ENCODE measurements at places on chromosomes 16 and 17.

- DNase-seq = no peak
Measured at GRCh38 chr16:46466239-46466638, 154.9 kb downstream of the SHCBP1 start.

- DNase-seq = peak; percentile 69
Measured at GRCh38 chr17:64378890-64379354, 11.7 kb downstream of the PECAM1 start.

- DNase-seq = no peak
Measured at GRCh38 chr17:78884148-78884825, 18.7 kb downstream of the CEP295NL start.

DNA sequence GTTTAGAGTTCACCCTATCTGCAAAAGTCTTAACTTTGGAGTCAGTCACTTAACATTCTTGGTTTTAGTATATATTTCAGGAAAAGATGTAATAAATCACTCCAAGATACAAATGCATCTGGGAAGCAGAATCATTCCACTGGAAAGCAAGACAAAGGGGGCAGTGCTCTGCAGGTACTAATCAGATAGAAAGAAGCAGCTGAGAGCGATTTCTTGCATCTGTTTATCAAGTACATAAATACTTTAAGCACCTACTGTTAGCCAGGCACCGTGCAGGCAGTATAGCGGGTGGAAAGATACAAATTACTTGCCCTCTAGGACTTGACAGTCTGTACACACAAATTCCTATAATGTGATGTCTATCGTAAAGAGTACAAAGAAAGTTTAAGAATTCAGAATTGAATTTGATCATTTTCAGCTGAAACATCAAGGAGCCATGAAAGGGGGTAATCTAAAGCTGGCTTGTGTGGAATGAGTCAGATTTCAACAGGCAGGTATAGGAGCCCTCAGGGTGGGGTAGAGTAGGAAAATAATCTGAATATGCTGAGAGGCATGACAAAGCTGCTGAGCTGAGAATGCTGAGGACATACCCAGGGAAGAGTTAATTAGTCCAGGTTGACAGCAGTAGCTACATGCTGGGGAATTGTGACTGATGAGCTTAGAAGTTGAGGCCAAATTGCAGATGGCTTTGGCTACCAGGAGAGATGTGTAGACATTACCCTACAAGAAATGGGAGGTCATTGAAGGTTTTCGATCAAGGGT, 110.2 kb downstream of the CA10 start:
- peak; percentile 1 for DNase-seq

DNA sequence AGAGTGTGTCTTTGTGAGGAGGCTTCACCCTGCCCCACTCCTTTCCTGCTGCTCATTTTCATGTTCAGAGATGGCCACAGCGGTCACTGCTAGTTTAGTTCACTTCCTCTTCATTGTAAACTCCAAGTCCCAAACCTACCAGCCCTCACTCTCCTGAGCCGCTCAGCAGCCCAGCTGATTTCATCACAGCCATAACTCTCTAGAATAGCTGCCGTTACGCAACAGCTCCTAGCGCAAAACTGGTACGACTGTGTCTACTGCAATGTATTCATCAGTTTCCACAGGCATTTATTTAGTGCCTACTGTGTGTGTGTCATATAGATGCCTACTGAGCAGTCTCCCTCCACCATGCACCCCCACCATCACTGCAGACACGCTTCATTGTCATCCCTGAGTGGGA, 233.5 kb upstream of the RPL38 start:
- DNase-seq = no peak

- no peak for DNase-seq
Measured at GRCh38 chr17:42901535-42902229, 1.1 kb downstream of the G6PC1 start.

- DNase-seq = no peak
Measured at GRCh38 chr16:88922114-88922825, 54.7 kb downstream of the CBFA2T3 start.

DNA sequence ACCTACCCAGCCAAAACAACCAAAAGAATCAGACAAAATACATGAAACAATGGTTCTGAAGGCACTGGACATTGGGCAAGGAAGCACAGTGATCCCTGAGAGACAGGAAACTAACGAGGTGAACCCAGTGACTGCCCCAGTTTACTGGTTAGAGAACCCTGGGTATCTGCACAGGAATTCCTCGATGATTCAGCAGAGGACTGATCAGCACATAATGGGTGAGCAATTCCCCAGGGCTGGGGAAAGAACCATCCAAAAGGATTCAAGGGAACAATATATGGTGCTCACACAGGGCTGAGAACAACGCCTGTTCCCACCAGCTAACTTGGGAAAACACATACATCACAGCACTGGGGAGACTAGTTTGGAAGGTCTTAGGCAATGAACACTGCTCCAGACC, 167.2 kb downstream of the PARN start:
- no peak for DNase-seq

- DNase-seq = no peak
Measured at GRCh38 chr16:9050102-9050830, 41.2 kb upstream of the HAPSTR1 start.

- no peak for DNase-seq
Measured at GRCh38 chr16:17311333-17312093, 159.2 kb downstream of the XYLT1 start.

DNA sequence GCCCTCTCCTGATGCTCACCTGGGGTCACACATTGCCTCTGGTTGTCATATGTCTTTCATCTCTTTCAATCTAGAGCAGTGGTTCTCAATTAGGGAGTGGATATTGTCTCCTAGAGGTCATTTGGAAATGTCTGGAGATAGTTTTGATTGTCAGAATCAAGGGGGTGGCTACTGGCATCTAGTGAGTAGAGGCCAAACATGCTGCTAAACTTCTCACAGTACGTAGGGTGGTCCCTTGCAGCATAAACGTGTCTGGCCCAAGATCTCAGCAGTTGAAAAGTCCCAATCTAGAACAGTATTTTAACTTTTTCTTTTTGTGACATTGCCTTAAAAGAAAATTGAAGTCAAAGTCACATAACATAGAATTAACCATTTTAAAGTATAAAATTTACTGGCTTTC, 30.5 kb upstream of the SLC5A10 start:
- no peak for DNase-seq

DNA sequence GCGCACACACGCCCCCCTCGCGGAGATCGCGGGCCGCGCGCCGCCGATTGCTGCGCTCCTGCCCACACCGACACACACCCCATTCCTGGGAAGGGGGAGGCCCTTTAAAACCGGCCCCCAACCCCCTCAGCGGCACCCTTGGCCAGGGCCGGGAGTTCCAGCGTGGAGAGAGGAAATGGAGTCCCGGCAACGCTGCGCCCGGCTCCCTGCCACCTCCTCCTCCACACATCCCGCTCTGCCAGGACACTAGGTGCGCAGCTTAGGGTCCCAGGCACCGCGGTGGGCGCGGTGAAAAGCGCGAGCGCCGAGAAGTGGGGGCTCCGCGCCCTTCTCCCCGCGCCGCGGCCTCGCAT, 397 bp downstream of the CDC42EP4 start:
- DNase-seq = no peak

DNA sequence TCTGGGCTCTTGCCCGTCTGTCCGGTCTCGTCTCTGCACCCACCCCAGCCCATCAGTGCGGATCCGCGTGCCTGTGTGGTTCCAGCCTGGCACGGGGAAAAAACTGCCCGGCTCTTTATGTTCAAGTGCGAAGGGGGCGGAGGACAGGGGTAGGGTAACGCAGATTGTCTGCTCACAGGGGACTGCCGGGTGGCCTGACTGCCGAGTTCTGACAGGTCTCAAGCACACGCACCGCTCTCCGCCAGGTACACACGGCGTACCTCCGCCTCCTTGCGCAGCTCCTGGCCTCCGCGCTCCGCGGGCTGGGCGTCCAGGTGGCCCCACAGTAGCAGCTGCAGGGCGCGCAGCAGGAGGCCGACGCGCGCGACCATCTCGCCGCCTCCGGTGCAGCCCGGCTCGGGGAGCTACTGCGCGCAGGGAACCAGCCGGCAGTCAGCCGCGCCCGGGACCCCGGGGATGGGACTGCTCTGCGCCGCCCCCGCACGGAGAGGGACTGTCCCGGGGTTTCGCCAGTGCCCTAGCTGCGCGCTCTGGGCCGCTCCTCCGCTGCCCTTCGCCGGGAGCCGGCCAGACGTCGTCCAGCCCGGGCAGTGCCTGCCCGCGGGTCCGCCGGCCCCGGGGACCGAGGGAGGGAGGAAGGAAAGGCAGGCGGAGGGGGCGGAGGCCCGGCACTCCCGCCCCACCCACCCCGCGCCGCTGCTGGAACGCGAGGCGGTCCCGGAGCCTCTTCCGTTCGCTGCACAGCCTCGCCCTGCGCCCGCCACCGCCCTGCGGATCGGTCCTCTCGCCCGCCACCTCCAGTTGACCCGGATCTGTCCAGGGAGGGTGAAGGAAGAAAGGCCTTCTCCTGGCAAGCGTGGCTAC, at the start of gene MMP28:
Gene MMP28, minus strand, starts transcription at position 635 of the 864 bp plus-strand sequence. Its CDS starts 264 bp downstream, at position 371.
- DNase-seq = no peak

DNA sequence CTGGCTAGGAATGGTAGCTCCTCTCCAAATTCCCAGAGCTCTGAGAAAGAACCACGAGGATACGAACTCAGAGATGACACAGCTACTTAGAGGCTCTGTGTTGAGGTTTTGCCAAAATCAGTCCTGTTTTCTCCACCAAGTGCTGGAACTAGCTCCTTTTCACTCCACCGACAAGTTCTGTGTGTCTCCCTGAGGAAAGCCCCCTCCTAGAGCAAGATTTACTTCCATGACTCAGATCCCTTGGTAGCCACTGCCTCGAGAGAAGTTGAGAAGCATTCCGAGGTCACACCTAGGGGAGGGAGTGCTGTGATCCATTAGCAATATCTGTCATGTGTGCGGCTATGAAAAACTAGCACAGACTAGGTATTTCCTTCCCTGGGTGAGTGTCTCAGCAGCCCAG, 30.6 kb downstream of the IL21R start:
- no peak for DNase-seq

GRCh38 chr17:39939106-39939505, 11.6 kb downstream of the LRRC3C start:
- no peak for DNase-seq

DNA sequence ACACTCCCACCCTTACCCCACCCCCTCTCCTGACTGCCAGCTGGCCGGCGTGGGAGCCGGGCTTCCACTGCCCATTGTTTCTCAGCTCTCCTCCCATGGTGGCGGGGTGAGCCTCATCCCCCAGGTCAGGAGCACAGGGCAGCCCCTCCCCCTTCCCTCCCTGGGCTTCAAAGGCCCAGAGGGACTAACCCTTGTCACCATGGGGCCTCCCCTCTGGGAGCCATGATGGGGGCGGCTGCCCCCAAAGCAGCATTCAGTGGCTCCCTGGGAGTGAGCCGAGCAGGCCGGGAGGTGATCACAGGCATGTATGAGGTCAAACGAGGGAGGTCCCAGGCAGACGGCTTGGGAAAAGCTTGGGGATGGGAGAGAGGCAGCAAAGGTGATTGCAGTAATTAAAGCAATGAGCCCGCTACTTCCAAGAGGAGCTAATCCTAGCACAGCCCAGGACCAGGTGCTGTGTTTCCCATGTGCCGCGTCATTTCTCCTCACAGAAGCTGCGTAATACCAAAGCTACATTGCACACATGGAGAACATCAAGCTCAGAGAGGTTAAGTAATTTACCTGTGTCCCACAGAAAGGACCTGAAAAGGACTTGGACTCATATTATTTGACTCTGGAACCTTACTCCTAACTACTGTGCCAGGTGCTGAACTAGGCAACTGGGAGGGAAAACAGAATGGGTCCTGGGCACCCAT, 24.5 kb downstream of the CDK5RAP3 start:
- DNase-seq = no peak

DNA sequence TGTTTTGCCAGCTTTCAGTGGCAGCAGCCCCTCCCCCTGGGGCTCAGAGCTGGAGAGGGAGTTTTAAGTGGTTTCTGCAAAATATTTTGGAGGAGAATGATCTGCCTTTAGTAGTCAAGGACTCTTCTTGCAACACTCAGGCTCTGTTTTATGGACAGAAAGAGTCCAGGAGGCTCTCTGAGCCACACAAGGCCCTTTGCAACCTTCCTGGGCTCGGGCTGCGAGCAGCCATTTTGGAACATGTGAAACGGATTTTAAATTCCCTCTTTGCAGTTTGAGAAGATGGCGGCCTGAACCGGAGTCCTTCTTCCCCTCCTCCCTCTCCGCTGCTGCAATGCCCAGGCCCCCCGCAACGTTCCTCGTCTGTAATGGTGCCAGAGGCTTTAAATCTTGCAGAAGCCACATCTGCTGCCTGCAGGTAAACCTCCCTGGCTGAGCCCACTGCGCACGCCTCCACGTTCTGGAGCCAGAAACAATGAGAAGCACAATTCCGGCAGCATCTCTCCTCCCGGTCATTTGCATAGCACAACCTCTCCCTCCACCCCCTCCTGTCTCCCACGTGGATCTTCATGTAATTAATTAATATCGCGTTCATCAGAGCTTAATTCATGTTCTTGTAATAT, 386.1 kb downstream of the SEC14L1 start:
- DNase-seq = peak; percentile 84

- DNase-seq = peak; percentile 66
Measured at GRCh38 chr16:85148931-85149330, 36.7 kb upstream of the CIBAR2 start.

DNA sequence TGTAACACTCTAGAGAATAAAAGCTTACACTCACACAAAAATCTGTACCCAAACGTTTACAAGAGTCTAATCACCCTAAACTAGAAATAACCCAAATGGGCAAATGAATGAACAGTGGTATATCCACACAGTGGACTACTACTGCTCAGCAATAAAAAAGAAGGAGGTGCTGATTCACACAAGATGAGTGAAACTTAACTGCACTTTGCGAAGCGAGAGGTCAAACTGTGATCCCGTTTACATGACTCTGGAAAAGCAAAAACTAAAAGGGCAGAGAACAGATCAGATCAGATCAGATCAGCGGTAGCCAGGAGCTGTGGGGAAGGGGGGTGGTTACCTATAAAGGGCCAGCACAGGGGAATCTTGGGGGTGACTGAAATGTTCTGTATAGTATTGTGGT, 113.4 kb downstream of the TRIM37 start:
- DNase-seq = no peak

DNA sequence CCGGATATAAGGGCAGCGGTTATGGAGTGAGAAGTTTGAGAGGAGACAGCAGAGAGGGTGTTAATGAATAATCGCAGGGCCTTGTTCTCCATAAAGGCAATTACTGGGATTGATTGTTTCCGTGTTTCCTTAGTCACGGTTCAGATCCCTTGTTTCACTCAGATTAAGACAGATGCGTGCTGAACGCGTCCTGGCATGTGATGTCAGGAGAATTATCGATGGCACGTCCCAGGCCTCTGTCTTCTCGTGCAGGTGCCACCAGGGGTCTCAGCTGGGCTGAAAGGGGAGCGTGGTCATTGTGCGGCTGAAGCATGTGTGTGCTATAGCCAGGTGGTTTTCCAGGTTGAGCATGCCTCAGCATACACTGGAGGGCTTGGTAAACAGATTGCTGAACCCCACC, 142.4 kb upstream of the NOL11 start:
- DNase-seq = no peak

GRCh38 chr17:27602721-27603420, 28.1 kb upstream of the LGALS9 start:
- no peak for DNase-seq

GRCh38 chr17:82961366-82962162, 117.8 kb upstream of the METRNL start:
- DNase-seq = no peak

DNA sequence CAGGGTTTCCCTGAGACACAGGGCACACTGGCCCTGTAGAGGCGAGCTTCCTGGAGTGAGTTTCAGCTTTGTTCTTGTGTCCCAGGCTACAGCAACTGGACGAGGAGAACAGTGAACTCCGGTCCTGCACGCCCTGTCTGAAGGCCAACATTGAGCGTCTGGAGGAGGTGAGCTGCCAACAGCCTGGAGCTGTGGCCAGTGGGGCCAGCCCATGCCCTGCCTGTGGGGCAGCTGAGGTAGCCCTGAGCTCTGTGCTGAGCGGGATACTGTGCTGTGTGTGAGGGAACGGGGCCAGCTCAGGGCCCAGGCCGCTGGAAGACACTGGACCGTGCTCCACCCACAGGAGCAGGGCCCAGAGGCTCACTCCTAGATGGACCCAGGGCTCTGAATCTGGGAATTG, 8.7 kb upstream of the CAPN15 start:
- DNase-seq = no peak
